ENCODE measurements at places on chromosomes 2 and 18.

DNA sequence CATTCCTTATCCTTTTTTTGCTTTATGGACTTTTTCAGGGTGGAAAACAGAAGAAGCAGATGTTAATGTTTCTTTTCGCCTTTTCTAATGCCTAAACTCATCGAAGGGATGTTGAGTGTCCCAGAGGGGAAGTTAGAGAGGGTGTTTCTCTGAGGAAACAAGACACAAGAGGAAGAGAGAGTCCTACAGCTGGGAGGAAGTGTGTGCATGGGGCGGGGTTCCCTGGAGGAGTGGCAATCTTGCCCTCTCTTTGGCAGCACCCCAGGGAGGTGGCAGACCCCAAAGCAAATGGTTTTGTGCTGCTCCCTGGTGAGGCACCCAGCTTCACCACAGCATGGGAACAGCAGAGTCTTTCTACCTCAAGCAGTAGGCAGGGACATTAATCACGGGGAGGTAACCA, 377.6 kb downstream of the RND3 start:
- DNase-seq = no peak

DNA sequence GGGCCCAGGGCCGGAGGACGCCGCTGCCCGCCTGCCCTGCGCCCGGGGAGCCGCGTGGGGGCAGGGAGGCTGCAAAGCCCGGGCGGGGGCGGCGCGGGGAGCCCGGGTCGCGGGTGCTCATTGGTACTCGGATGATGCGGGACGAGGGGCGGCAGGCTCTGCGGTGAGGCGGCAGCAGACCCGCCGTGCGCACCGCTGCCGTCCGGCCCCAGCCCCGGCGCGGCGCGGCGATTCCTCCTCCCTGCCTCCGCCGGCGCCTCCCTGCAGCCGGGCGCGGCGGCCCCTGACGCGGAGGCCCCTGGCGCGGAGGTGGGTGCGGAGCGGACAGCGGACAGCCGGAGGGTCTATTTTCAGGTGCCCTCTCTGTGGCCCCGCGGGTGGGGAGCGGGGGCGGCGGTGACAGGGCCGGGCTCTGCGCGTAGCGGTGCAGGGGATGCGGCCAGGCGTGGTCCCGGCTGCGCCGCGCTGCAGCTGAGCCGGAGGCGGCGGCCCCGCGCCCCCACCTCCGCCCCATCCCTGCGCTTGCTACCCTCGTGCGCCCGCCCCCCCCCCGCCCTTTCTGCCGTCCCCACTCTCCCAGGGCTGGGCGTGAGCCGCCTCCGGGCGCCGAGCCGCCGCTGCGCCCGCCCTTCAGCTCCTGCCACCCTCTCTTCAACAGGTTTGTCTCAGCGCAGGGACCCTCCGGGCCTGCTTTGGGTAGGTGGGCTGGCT, 640 bp downstream of the SPTBN1 start:
- no peak for DNase-seq

DNA sequence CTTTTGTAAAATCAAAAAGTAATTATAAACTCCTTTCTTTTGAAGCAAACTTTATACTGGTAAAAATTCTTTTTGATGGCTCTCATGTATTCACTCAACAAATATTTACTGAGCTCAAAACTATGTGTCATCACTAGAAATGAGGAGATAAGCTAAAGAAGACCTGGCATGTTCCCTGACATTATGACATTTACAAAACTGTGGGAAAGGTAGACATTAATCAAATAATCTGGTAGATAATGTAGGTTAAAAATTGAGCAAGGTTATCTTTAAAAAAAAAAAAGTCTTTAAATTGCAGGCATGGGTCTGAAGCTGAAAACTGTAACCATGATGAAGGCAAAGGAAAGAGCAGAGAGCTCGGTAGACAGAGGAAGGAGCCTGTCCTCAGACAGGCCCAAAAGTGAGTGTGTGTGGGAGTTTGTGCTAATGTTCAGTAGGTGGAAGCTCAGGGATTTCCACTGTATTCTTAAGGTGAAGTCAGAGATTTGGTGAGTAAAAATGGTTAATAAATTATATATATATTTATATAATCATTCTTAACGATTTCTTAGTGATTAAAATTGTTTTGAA, 612.9 kb downstream of the LRP1B start:
- no peak for DNase-seq

- DNase-seq = no peak
Observed at GRCh38 chr2:100285691-100286090, 36.6 kb downstream of the LONRF2 start.

DNA sequence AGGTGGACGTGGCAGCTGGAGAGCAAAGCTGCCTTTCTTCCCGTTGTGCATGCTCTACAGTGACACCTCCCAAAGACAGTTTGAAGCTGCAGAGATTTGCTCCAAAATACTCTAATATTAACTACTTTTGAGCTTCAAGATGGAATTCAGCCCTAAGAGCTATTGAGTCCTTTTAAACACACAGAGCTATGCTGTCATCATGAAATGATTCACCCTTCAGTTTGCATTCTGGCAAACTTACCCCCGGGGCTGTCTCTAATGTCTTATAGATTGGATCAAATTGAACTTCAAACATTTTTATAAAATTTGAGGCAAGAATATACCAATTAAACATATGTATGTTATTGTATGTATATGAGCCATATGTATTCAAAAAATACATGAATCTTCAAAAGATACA, 110.7 kb upstream of the EFEMP1 start:
- no peak for DNase-seq

GRCh38 chr2:216730871-216731270, 35.5 kb upstream of the IGFBP5 start:
- DNase-seq = no peak

DNA sequence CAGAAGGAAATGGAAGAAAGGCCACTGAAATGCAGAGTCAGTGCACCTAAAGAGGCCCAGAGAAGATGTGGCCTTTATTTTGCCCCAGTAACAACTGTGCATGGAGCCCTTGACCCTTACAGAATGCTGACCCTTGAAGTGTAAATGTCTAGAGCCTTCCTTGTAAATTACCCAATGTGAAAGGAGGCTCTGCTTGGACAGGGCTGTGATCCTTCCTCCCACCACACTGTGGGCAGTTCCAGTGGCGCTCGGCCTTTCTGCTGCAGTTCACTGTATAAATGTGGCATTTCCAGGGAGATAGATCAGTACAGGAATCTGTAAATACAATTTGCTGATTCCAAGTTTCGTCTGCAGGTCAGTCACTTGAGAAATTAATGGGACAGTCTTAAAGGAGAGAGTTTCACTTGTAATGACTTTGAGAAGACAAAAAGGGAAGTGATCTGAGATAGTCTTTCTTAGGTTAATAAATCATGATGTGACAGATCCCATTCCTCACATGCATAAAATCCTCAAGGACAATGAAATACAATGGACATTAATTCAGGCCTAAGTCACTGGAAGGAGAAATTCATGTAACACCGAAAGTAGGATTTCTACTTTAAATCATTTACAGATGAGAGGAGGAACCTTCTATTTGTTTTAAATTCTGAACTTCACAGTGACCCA, 133.8 kb upstream of the LMAN1 start:
- no peak for DNase-seq

GRCh38 chr2:73907840-73908452, 15.1 kb downstream of the ACTG2 start:
- DNase-seq = peak; percentile 11

DNA sequence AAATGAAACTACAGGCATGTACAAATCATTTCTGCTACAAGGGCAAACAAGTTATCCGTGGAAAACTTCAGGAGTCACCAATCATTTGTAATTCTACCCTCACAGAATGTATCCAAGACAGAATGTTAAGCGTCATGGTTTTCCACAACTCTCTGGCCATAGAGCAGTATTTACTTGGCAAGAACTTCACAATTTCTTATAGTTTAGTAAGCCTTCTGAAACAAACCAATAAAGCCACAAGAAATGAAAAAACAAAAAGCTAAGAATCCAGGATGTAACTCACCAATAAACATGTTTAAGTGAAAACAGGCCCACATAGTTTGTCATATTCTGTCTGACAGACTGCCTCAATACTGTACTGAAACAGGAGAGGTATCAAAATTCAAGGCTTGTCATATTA, 70.3 kb downstream of the LNPK start:
- no peak for DNase-seq

GRCh38 chr2:175837046-175837445, 165.0 kb downstream of the LNPK start:
- DNase-seq = no peak

DNA sequence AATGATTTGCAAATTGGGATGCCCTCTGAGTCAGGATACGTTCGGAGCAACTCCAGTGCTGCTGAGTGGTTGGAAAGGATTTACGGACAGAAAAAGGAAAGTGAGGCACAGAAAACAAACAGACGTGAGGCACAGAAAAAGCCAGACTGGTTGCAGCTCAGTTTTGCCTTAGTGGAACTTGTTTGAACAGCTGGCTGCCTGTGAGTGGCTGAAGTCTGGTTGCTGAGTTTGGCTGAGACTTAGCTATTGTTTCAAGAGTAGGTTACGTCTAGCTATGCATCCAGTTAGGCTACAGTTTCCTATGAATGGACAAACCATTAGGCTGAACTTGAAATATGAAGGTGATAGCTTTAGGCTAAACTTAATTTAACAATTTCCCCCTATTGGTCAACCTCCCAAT, 256.6 kb downstream of the VAPA start:
- no peak for DNase-seq

GRCh38 chr18:69387186-69387585, 13.5 kb upstream of the DOK6 start:
- DNase-seq = no peak

DNA sequence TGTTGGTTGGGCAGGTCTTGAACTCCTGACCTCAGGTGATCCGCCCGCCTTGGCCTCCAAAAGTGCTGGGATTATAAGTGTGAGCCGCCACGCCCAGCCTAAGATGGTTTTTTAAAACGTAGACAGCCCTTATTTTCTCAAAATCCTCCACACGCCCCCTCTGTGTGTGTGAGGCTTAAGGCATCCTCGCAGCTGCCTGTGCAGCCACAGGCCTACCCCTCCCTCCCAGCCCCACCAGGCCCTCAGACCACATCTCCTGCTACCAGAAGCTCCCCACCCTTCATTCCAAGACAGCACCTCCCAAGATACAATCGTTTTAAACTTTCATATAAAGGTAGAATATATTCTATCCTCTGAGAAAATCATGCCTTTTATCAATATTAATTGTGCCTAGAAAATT, 4.8 kb downstream of the ANO7 start:
- no peak for DNase-seq

- no peak for DNase-seq
Observed at GRCh38 chr2:198065322-198065721, 260.9 kb downstream of the PLCL1 start.

GRCh38 chr2:129656081-129656598, 323.3 kb upstream of the RAB6C start:
- no peak for DNase-seq

DNA sequence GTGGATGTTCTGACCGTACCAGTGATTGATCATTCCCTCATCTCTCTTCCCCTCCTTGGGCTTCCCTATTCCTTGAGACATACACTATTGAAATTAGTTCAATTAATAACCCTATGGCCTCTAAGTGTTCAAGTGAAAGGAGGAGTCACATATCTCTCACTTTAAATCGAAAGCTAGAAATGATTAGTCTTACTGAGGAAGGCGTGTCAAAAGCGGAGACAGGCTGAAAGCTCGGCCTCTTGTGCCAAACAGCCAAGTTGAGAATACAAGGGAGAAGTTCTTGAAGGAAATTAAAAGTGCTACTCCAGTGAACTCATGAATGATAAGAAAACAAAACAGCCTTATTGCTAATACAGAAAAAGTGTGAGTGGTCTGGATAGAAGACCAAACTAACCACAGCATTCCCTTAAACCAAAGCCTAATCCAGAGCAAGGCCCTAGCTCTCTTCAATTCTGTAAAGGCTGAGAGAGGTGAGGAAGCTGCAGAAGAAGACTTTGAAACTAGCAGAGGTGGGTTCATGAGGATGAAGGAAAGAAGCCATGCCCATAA, 144.4 kb upstream of the LYPD6 start:
- no peak for DNase-seq

GRCh38 chr2:65678779-65679391, 246.5 kb upstream of the SPRED2 start:
- no peak for DNase-seq

DNA sequence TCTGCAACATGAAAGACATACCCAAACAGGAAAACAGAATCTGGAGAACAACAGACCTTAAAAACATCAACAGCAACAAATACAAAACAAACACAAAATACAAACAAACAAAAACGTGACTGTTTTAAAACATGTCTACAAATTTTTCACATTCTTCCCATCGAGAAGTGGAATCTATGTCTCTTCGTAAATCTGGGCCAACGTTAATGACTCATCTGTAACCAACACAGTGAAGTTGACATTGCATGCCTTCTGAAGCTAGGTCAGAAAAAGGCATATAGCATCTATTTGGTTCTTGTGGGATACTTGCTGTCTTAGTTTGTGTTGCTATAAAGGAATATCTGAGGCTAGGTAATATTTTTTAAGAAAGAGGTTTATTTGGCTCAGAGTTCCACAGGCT, 269.0 kb upstream of the FBXO11 start:
- no peak for DNase-seq

GRCh38 chr2:191012845-191013681, 908 bp downstream of the STAT1 start:
- no peak for DNase-seq

DNA sequence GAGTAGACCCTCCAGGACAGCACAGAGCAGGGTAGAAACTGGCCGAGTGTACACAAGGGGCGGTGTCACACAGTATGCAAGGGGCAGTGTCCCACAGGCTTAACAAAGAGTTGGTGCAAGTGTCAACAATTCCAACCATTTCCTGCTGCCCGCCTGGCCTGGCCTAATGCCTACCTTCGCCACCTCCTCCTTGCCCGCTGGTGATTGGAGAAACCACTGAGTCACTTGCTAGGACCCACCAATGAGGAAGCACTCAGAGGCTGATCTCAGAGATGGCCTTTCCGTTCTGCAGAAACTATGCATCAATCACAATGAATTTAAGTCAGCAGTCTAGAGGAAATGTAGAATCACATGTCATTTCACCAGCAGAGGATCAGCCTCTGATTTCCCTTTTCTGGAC, 263.3 kb upstream of the PKDCC start:
- no peak for DNase-seq

DNA sequence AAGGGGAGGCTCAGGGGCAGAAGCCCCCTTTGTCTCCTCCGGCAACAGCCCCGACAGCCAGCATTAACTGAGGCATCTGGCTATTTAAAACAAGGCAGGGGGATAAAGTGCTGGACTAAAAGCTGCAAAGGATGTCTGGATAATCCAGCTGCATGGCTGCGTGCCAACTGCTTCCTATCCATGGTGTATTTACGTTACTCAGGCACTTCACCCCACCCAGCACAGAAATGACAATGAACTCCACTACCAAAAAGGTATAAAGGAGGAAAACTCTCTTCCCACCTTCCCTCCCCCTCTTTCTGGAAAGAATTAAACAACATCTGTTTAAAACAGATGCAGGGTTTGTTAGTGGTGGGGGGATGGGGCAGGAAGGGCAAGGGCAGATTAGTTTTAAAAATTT, 82.5 kb downstream of the SPRED2 start:
- no peak for DNase-seq

All from stimulated activated CD4-positive, alpha-beta T cell treated with anti-CD3 and anti-CD28 coated beads, Interleukin-15, amount 100 ng/mL, for 1 hour (primary cell).